ENCODE measurements at places on chromosomes 16 and 17. TPM values are rescaled to one million over a fixed set of nuclear protein-coding genes. Genes with fewer than 3 reads are reported as not detected.

Gene MYADML2
- not detected for total RNA-seq

Gene COPZ2
- total RNA-seq = 88.6 TPM

Gene KCNJ2
- total RNA-seq = under 0.01 TPM

Gene BCAR1
- 49.6 TPM for total RNA-seq

Gene SLC43A2
- 2.9 TPM for total RNA-seq

Gene MCRIP1
- 142 TPM for total RNA-seq

Gene SHISA6
- not detected for total RNA-seq

Gene RPRML
- total RNA-seq = not detected

Gene KRTAP2-2
- total RNA-seq = not detected

Gene CHTF18
- total RNA-seq = 1.6 TPM
